ENCODE measurements at places on chromosomes 2 and 18. TPM values are rescaled to one million over a fixed set of nuclear protein-coding genes. Genes with fewer than 3 reads are reported as not detected.

DNA sequence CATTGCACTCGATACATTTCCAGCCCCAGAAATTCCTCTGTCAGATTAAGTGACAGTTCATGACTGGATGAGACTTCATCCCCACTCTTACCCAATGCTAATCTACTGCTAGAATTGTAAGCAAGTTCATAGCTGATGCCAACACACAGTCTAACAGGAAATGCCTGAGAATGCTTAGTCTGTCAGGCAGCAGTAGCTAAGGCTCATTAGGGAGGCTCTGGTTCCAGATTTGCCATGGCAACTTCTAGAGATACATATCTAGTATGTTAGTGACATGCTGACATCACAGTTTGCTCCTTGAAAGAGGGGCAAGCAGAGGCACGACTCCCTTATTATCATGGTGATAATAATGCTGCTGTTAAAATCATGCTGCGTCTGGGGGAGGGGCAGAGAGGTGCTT, 198.4 kb downstream of the RBM43 start:
- no peak for DNase-seq

- peak; percentile 94 for DNase-seq
Observed at GRCh38 chr2:46954951-46955571, 39.5 kb upstream of the MCFD2 start.

DNA sequence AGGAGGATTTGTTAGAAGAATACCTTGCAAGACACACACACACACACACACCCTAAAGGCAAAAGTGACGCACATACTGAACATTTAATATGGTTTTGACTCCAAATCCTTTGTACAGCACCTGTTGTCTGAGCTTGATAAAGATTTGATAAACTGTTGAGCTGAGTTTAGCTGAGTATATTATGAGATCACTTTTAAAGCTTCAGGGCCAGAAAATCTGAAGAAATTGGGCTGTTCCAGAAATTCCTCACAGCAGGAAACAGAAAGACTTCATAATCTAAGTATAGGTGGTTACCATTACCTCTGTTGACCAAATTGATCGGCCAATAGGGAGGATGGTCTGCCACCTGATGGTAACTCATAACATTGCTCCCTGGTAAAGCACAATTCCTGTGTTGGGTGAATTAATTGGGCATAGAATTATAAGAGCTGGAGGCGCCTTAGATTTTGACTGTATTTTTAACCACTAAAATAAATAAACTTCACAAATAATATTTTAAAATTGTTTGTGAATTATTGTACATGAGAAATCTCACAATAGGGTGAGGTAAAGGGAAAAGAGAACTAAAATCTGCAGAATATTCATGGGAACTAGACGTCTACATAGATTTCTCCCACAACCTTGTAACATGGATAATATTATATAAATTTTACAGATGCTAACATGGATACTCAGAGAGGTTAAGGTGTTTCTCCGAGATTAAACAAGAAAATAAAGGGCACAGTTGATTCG, 21.8 kb upstream of the RPIA start:
- peak; percentile 52 for DNase-seq

DNA sequence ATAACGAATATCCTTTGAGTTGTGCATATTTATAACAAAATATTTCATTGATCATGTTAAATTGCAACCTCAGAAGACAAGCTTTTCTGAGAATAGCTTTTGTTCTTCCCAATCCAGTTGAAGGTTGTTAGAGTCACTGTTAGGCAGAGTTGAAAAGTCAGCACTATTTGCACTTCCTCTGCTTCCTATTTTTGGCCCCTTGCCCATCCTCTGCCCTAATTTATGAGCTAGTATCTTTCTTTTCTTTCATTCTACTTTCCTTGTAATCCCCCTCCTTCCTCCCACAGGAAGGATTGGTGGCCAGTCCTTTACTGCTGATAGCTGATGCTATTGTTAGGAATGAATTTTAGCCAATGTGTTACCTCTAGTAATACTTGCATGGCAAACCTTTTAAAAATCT, 4.9 kb downstream of the RALB start:
- no peak for DNase-seq

DNA sequence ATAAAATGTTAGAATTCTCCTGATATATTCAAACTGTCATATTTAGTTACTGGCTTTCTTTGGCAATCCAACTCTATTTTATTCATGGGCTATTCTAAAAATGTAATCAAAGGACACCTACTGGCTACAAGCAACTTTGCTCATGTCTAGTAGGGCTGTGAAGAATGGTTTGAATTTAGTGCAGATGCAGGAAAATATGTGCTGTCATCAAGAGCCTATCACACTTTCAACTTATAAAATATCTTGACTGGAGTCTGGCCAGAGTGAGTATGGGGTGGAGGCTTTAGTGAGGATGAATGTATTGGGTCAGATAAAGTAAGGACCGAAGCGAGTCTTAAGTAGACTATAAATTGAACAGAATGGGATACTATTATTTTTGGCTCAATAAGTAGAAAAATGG, 343.4 kb upstream of the SPRED2 start:
- DNase-seq = no peak

DNA sequence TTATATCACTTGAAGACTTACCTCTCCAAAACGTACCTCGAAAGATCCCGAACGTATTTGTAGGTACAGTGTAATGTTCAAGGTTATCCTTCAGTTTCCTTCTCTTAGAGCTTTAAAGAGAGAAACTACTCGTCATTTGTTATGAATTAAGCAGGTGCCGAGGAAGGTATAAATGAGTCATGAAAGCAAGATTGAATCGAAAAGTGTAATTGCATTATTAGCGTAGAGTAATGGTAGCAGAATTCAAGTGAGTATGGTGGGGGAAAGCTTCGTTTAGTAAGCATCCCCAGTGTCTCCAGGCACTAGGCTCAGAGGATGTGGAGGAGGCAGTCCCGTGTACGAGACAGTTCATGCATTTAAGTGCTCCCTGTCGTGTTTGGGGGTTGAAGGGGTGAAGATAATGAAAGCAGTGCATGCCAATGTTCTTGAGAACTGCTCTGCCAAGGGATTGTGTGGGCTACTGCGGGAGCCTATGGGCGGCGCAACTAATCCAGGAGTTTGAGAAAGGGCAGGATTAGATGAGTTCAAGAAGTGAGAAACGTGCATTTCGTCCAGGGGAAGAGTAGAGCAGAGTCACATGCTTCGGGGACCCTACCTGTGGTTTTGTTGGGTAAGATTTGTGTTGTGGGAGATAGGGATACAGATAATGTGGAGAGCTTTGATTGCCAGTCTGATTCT, 858 bp downstream of the POLR1B start:
- DNase-seq = peak; percentile 21

GALR1 gene
- total RNA-seq = not detected

DNA sequence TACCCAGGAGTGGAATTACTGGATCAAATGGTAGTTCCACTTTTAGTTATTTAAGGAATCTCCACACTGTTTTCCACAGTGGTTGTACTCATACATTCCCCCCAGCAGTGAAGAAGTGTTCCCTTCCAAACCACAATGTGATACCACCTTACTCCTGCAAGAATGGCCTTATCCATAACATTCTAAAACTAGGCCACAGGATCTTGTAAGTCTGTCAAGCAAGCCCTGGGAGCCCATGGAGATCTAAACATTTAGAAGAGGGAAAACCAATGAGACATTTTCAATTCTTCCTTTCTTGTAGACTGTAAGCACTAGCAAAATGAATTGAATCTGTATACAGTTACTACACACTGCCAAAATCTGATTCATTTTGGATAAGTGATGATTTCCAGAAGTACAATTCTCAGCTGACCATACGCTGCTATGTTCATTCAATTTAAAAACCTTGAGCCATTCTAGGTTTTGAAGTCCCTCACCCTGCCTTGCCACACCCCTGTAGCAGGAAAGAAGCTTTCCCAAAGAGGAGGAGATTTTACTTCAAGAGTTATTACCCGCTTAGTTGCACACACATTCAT, 149.1 kb downstream of the SLC8A1 start:
- no peak for DNase-seq

OTOS gene
- not detected for total RNA-seq

- peak; percentile 11 for DNase-seq
Observed at GRCh38 chr2:54204476-54204875, 51.6 kb downstream of the TSPYL6 start.

- no peak for DNase-seq
Observed at GRCh38 chr2:165162466-165162865, 41.4 kb downstream of the SCN3A start.

DNA sequence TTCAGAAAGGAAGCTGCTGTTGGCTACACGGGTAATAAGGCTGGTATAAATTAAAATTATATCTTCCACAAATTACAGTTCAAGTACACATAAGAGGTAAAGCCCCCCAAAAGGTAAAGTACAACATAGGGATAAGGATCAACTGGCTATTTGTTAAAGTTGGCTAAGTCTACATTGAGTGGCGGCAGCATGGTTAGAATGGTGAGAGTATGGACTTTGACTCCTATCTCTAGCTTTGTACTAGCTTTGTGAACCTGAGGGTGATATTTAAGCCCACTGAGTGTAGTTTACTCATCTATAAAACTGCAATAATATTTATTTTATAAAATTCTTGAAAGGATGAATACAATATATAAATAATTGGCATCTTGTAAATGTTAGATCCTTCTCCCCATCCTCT, 542.8 kb downstream of the DSC3 start:
- no peak for DNase-seq

- DNase-seq = no peak
Observed at GRCh38 chr18:35786365-35787042, 186.0 kb upstream of the RMP24 start.

SCN9A gene
- 1.0 TPM for total RNA-seq

GRCh38 chr2:17306706-17307105, 211.5 kb downstream of the RAD51AP2 start:
- no peak for DNase-seq
